ENCODE measurements at places on chromosomes 5 and 9.

- peak; percentile 40 for DNase-seq
Observed at GRCh38 chr9:35689542-35690293, at the start of gene TPM2. Gene TPM2, minus strand, starts transcription at chr9:35689925. Its CDS starts 108 bp downstream, at chr9:35689817.

GRCh38 chr9:107323836-107324585, 40.9 kb downstream of the RAD23B start:
- DNase-seq: peak; percentile 28

GRCh38 chr5:181281077-181281983, 20.4 kb upstream of the TRIM52 start:
- DNase-seq: no peak

- DNase-seq: no peak
Observed at GRCh38 chr5:118776755-118777154, 211.6 kb downstream of the DTWD2 start.

- peak; percentile 81 for DNase-seq
Observed at GRCh38 chr9:115261656-115262081, 143.7 kb upstream of the TNC start.

GRCh38 chr5:135240781-135241360, 158.2 kb downstream of the MACROH2A1 start:
- no peak for DNase-seq

- no peak for DNase-seq
Observed at GRCh38 chr9:69965416-69966145, 78.1 kb upstream of the MAMDC2 start.

DNA sequence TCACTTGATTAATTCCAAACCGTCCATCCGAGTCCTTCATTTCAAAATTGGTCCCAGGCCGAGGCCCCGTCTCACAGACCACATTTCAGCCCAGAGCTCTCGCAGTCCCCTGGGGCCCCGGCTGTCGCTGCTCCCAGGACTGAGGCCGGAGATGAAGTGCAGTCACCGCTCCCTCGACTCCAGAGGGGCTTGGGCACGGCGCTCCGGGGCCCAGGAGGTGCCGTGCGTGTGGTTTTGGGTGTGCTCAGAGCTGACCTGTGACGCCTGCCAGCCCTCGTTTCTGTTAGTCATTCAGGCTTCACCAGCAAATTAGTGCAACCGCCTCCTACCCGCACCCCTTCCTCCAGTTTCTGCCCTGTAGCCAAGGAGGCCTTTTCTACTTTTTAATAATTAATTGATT, 48.7 kb upstream of the PHYKPL start:
- DNase-seq: no peak

GRCh38 chr9:130607640-130608420, 28.5 kb downstream of the FUBP3 start:
- DNase-seq: no peak

- no peak for DNase-seq
Observed at GRCh38 chr9:6938447-6938846, 180.7 kb downstream of the KDM4C start.

DNA sequence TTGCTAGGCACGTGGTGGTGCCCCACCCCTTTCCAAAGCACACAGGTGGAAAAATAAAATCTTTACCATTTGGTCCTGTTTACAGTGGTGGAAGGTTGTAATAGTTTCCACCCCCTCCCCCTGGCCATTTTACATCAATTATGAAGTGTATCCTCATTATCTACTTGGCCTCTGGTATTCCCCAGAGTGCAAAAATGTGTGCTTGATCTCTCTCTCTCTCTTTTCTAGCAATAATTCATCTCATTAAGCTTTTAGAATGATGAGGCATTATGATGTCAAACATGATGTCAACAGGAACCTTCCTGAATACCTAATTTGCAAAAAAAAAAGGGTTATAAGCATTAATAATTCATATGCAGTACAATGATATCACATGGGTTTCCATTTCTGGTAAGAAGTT, 3.1 kb downstream of the PDE8B start:
- no peak for DNase-seq

Data from epithelial cell of esophagus (primary cell).